CD8-positive, alpha-beta memory T cell (primary cell): ENCODE measurements at places on chromosomes 6 and 20.

- DNase-seq: no peak
Measured at GRCh38 chr6:56541030-56541600, 101.6 kb downstream of the DST start.

DNA sequence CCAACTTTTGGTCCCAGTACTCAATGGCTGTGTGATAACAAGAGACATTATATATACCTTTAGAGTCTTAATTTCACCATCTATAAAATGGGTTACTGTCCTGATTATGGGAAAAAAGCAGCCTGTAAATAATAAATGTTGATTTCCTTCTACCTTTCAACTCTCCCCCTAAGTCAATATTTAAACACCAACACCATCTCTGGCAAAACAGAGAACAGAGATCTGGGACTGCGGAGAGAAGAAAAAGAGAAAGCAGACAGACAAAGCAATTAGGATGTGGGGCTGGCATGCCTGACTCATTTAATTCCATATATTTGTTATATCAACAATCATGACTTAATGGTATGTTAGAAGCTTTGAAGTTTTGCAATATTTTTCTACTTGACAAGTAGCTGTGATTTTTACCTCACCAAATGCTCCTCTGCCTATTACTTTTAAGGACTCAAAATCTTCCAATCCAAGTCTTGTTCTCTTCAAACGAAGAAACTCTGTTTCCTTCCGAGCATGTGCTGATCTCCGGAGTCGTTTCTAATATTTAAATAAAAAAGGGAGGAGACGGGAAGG lies 23.3 kb downstream of the STK38 start:
- DNase-seq: no peak

DNA sequence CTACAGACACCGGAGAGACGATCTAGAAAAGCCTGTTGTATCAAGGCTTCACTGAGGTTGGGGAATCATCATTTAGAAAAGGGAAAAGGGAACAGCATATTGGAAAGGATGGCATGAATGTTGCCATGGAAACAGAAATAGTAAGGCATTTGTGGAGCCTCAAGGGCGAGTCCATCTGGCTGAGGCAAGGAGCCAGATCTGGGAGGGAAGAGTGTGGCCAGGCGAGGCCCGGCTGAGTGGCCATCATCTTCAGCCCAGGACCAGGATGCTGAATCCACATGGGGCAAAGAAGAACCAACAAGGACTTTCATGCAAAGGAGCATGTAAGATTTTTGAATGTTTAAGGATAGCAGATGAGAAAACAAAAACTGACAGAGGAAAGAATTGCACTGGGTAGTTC lies 85.8 kb downstream of the MAP3K5 start:
- DNase-seq: no peak

DNA sequence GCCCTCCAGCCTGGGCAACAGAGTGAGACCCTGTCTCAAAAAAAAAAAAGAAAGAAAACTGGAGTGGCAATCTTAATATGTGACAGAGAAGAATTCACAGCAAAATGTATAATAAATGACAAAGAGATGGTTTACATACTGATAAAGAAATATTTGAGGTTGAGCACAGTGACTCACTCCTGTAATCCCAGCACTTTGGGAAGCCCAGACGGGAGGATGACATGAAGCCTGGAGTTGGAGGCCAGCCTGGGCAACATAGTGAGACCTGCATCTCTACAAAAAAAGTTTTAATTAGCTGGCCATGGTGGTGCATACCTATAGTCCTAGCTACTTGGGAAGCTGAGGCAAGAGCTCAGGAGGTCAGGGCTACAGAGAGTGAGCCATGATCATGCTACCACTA lies 12.4 kb upstream of the DEFB118 start:
- DNase-seq: no peak

DNA sequence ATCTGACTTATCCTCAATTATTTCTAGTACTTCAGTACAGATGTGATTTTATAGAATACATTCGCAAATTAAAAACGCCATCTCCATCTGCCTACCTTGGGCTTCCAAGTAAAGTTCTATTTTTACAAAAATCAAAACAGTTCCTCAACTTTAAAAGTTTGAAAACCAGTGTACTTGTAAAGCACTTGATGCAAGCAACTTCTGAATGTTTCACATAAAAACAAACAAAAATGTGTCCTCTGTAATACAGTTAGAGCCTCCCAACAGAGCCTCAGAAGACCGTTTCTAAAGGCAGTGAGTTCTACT lies 384 bp upstream of the MANEA start:
- no peak for DNase-seq

GRCh38 chr6:40299681-40300080 lies 287.5 kb downstream of the LRFN2 start:
- DNase-seq: no peak

DNA sequence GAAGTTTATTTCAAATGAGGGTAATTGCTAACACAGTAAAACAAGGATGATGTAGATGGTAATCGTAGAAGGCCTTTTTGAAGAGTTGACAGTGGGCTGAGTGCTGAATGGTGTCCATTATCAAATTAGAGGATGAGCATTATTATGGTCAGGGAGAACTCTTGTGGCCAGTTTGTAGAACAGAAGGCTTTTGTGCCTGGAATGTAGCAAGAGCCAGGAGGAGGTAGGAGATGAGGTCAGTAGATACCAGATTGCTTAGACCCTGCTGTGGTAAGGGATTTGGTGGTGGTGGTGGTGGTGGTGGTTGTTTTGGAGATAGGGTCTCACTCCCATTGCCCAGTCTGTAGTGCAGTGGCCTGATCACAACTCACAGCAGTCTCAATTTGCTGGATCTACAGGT lies 6.2 kb downstream of the CSE1L start:
- no peak for DNase-seq

DNA sequence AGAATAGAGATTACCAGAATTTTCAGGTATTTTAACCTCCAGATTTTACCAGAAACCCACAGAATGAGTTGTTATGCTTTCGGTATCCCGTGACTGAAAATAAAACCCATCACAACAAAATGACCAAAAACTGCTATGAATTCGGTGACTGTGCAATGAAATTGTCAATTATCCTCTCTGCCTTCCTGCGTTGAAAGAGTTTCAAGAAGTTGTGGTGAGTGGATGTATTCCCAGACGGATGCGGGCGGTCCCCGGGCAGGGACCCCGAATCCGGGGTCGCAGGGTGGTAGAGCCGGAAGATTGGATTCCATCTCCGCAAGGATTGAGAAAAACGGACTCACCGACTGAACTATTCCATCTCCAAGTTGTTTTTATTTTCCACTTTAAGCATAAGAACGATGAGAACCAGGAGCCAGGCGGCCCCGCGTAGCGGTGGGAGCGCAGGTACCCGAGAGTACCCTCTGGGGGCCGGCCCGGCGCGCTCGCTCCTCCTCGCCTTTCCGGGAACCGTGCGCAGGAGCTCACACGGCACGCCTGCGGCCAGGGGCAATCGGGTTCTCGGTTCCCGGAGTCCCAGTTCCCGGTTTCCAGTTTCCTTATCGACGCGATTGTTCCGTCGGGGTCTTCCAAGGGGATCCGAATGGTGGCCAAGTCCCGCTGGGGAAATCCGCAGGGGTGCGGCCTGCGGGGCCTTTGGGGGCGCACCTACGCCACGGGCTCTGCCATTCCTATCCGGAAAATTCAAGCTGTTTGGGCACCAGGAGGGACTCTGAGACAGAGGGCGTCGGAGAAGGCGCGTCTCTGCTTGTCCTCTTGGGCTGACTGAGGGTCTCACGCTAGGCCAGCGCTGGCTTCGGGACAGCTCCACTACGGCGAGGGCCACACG lies 104.9 kb upstream of the PRDM1 start:
- peak; percentile 22 for DNase-seq

- DNase-seq: no peak
Measured at GRCh38 chr6:126551832-126552231, 211.9 kb downstream of the CENPW start.

- no peak for DNase-seq
Measured at GRCh38 chr6:151004383-151005024, 139.0 kb downstream of the MTHFD1L start.

DNA sequence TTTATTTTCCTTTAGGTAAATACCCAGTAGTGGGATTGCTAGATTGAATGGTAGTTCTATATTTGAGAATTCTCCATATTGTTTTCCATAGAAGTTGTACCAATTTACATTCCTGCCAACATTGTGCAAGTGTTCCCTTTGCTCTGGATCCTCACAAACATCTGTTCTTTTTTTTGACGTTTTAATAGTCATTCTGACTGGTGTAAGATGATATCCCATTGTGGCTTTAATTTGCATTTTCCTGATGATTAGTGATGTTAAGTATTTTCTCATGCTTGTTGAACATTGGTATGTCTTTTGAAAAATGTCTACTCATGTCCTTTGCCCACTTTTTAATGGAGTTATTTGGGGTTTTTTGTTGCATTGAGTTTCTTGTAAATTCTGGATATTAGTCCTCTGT lies 85.6 kb downstream of the UBE3D start:
- no peak for DNase-seq

- DNase-seq: no peak
Measured at GRCh38 chr6:21409231-21409630, 184.3 kb upstream of the SOX4 start.

- DNase-seq: no peak
Measured at GRCh38 chr6:99416892-99417767, 8.0 kb downstream of the PNISR start.

- DNase-seq: no peak
Measured at GRCh38 chr6:81655696-81656095, 96.8 kb downstream of the TENT5A start.

DNA sequence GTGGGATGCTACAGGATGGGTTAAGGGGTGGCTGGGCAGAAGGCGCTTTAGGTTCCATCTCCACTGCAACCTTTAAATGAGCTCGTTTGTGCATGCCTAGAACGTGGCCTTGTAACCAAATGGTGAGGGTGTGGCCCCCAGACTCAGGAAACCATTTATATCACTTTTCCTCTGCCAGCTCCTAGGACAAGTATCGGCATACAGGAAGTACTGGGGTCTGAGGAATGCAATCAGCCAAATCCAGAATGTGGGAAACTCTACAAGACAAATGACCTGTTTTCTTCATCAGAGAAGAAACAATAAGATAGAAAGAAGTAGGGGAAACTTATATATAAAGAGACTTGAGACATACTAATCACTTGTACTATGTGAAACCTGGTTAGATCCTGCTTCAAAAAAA lies 21.2 kb downstream of the AK9 start:
- DNase-seq: no peak

DNA sequence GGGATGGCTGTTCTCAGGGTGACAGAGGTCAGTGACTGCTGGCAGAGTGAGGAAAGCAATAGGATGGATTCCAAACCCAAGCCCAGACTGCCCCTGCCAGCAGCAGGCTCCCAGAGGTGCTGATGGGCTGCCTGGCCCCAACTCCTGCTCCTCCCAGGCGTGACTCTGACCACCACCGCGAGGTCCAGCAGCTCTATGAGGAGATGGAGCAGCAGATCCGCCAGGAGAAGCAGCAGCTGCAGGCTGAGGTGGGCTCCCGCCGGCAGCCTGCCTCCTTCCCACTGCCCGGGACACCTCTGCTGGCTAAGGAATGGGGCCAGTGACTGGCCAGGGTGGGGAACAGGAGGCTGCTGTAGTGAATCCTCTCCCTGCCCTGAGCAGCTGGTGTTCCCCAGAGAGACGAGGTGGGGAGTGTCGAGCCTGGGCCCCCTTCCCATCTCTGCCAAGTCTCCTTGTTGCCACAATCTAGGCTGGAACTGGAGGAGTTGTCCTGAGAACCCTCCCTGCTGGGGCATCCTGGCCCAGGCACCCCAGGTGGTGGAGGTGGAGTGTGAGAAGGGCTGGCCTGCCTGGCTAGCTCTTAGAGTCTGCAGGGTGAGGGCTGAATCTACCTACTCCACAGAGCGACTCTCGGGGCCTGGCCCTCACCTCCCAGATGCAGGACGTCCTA lies 20.4 kb downstream of the RAB44 start:
- no peak for DNase-seq

DNA sequence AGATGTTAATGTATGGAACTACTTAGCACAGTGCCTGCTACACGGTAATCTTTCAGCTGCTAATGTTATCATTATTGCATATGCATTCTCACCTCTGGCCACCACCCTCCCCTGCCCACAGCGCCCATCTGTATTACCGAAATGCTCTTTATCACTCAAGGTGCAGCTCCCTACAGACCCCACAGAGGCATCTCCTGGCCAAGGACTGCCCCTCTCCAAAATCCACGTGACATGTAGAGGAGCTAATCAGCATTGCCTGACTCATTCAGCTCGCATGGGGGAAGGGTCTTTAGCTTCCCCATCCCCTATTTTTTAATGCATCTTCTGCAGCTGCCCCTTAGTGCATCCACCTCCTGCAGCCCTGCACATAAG lies 41.8 kb downstream of the SLC22A23 start:
- DNase-seq: no peak

- no peak for DNase-seq
Measured at GRCh38 chr20:60139663-60140446, 181.6 kb downstream of the CDH26 start.

DNA sequence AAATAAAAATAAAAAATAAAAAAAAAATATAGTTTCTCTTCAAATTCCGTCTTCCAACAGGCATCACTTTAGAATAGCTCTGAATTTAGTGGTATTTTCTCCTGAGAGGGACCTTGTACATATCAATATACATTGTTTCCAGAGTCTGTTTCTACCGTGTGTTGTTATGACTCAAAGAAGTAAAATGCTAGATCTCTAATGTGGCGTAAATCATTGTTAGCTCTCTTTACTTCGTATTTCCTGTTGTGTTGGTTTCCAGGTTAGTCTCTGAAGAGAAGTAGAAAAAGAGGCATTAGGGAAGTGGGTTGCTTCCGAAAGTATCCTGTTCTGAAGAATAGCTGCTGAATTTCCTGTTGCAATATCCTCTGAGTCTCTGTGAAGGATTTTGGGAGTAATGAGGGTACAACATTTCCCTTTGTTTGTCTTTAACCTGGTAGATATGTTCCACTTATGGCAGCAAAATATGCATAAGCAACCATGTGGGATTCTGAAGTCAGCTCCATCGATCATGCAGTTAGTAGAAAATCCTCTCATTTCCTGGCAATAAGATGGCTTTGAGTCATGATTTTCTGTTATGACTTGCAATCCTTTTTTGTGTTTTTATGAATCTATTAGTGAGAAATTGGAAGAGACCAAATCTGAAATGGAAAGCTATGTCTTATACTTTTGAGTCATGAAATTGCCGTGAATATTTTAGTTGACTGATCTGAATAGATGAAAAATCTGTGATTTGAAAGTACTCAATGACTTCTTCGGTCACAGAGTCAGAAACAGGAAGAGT lies 42.0 kb upstream of the MCHR2 start:
- DNase-seq: no peak

DNA sequence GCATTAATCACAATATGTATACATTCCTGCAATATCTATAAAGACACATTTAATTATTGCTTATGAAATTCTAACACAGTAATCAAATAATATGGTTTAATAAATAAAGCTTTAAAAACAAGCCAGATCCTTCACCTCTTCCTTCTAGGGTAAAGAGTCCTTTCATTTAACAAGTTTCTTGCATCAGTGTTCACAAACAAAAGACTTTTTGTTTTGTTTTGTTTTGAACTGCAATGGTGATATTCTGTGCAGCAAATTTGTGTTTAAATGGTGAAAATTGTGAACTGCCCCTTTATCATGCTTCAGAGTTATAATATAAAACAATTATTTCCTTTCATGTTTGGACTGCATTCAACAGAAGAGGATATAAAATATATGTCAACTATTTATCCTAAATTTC lies 177.3 kb downstream of the EPHA7 start:
- no peak for DNase-seq
